RWPE2 (cell line): ENCODE measurements at places on chromosomes 4 and X.
A peak's percentile ranks its signal among the peaks of the same experiment; 100 is the strongest.

DNA sequence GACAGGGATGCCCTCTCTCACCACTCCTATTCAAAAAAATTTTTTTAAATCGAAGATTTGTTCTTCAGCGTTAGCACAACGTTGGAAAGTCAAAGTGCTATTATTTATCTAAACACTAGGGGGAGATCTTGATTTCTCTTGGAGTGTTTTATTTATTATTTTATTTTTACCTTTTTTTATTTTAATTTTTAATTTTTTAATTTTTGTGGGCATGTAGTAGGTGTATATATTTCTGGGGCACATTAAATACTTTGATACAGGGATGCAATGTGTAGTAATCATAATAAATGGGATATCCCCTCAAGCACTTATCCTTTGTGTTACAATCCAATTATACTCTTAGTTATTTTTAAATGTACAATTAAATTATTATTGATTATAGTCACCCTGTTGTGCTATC, 37.4 kb upstream of the SLC10A4 start:
- no peak for DNase-seq

GRCh38 chr4:107647591-107647990, 72.4 kb downstream of the PAPSS1 start:
- DNase-seq: no peak

GRCh38 chr4:5631352-5632065, 76.8 kb downstream of the EVC2 start:
- DNase-seq: no peak

GRCh38 chr4:147633113-147633512, 15.9 kb downstream of the TMEM184C start:
- DNase-seq: no peak

DNA sequence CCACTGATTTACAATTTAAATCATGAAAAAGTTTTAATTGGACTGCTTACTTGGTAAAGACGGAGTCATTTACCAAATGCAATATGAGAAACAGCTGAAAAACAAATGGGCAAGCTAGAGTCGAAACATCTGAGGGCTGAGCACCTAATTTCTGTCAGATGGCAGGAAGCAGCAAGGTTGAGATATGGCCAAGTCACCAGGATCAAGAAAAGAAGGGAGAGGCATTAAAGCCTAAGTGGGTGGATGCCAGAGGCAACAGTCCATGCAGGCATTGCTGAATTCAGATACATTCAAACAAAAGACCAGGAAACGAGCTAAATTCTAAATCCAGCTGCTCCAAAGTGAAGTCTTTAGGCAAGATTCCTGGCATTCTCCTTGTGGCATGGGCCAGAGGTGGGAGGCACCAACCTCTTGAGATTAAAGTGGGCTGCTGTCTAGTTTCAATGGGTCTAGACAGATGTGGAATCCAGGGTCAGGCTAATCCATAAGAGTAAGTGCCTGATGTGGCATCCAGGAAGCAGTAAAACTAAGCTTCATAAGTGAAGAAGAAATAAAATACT, 8.0 kb upstream of the ARSJ start:
- DNase-seq: no peak

DNA sequence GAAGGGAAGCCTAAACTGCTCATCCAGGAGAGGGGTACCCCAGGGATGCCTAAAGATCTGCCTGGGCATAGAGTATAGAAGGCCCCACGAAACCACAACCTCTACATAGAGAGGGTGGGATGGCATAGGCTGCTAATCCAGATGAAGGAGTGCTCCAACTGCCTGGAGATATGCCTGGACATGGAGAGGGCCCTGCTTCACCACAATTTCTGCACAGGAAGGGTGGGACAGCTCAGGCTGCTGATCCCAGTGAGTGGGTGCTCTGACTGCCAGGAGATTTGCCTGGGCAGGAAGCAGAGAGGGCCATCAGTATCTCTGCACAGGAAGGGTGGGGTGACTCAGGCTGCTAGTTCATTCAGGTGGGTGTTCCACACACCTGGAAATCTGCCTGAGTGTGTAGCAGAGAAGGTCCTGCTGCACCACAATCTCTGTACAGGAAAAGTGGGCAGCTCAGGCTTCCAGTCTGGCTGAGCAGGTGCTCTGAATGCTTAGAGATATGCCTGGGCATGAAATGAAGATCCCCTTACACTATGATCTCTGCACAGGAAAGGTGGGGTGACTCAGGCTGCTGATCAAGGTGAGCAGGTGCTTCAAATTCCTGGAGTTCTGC, 61.1 kb downstream of the ZNF518B start:
- DNase-seq: peak; percentile 71

DNA sequence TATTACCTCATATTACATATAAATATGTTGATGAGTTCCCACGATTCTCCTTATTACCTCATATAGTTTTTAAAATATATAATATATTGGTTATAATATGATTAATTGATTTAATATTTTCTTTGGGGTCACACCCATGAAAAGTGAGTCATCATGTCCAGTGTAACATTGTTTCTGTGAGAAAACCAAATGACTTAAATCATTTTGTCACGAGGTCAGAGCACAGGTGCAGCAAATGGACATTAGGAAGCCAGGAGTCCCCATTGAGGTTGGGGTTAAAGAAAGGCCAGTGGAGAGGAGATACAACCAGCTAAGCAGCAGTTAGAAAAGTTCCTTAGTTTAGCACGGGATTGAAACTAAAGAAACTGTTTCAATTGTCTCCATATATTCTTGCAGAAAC, 133.9 kb upstream of the RAPGEF2 start:
- no peak for DNase-seq

GRCh38 chr4:73684097-73684496, 56.3 kb upstream of the CXCL8 start:
- DNase-seq: no peak

GRCh38 chr4:14064984-14065383, 437.5 kb upstream of the BOD1L1 start:
- DNase-seq: no peak

GRCh38 chrX:18075603-18076002, 145.1 kb downstream of the BEND2 start:
- DNase-seq: no peak

GRCh38 chr4:118947095-118947494, 58.4 kb downstream of the SYNPO2 start:
- no peak for DNase-seq

DNA sequence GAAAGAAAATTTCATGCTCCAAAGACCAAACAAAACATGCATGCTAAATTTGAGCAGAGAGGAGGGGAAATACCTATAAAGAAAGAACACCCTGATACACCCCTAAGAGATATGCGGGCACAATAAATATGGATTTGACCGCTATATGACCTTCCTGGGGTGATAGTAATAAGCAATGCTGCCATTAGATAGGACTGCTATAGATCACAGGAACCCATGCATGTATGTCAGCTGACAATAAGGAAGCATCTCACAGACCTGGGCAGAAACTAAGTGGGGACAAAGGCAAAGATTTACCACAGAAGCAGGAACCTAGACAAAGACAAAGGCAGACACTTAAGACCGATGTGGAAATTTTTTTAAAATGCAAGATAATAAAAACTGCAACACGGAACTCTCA, 21.3 kb downstream of the ZNF721 start:
- DNase-seq: no peak

DNA sequence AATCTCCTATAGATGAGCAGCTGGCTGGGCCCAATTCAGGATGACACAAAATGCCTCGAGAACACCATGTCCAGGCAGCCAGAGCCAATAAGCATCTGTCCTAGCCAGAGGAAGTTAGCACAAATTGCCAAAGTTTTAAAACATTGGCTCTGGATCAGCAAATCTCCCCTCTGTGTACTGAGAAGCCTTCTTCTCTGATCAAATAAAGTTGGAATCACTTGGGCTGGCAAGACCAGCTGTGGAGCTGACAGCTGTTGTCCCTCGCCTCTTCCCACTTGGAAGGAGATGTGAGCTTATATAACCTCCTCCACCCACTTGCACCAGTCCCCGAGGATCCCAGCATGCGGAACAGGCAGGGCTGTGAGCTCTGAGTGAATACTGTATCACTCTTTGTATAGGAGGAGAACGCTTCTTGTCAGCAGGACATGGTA, 183.9 kb downstream of the OPHN1 start:
- no peak for DNase-seq

- no peak for DNase-seq
Observed at GRCh38 chr4:4627111-4627510, 85.3 kb upstream of the STX18 start.

DNA sequence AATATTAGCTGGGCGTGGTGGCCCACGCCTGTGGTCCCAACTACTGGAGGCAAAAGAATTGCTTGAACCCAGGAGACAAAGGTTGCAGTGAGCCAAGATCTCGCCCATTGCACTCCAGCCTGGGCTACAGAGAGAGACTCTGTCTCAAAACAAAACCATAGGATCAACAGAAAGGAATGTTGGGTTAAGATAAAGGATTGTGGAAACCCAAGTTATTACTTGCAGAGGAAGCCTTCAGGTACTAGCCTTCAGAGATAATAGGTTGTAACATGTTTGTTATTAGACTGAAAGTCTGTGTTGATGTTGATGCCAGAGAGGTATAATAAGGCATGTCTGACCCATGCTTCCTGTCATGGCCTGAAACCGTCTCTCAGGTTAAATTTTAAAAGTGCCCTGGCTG, 16.9 kb downstream of the SSX5 start:
- no peak for DNase-seq

DNA sequence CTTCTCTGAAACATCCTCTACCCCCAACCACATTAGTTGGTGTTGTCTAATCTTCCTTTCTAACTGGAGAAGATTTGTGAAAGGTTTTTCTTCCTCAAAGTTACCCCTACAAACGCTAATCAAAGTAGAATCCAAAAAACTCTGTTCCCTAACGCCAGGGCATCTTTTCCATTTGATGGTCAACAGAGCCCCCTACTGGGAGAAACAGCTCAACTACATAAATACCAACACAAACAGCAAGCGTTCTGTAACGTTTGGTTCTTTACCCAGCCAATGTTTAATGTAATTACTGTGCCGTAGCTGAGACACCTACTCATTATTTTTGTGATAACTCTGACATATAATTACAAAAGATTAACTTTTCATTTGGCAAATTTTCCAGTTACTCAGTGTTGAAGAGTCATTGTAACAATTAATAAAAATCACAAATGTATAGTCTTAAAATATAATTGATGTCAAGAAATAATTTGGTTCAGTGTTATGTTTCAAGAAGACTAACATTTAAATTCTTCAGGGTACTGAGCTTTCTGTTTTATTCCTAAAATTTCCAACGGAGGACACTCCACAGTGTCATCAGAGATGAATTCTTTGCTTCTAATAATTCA, 94.9 kb upstream of the TBC1D9 start:
- no peak for DNase-seq

- DNase-seq: no peak
Observed at GRCh38 chrX:153153516-153153915, 25.6 kb upstream of the MAGEA1 start.

- no peak for DNase-seq
Observed at GRCh38 chr4:139934708-139935195, 219.2 kb downstream of the MAML3 start.

DNA sequence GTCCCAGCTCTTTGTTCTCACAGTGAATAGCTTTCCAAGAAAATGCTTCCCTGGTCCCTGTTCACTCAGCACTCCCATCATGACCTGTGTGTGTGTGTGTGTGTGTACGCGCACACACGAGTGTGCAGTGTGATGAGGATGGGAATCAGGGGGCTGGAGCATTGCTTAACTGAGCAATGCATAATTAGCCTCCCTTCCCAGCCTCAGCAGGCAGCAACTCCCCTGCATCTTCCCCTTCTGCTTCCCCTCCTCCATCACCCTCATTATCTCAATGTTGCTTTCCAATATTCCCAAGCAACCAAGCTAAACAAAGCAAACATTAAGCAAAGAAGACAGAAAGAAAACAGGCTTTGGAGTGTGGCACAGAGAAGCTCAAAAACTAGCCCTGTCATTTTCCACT, 137.0 kb downstream of the RBM47 start:
- no peak for DNase-seq

GRCh38 chr4:163548481-163549243, 54.2 kb downstream of the TMA16 start:
- DNase-seq: no peak

DNA sequence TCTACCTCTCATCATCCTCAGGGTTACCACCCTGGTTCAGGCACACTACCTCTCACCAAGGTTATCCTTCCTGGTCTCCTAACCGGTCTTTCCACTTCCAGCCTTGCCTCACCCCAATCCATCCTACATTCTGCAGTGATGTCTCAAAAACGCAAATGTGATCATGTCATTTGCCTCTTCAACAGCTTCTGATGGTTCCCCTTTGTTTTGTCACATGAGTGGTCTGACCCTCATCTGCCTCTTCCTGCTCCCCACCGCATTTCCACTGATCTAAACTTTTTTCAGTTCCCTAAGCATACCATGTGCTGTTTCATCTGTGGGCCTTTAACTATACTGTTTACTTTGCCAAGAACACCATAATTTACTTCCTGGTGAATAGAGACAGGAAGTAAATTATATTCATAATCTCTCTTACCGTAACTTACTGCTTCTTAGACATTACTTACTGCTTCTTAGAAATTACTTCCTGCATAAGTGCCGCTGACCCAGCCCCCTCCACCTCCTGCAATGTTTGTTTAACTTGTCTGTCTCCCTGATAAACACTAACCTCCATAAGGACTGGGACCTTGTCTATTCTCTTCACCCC, 27.1 kb upstream of the NSUN7 start:
- DNase-seq: no peak

- DNase-seq: no peak
Observed at GRCh38 chr4:38669208-38669607, 5.2 kb downstream of the KLF3 start.

DNA sequence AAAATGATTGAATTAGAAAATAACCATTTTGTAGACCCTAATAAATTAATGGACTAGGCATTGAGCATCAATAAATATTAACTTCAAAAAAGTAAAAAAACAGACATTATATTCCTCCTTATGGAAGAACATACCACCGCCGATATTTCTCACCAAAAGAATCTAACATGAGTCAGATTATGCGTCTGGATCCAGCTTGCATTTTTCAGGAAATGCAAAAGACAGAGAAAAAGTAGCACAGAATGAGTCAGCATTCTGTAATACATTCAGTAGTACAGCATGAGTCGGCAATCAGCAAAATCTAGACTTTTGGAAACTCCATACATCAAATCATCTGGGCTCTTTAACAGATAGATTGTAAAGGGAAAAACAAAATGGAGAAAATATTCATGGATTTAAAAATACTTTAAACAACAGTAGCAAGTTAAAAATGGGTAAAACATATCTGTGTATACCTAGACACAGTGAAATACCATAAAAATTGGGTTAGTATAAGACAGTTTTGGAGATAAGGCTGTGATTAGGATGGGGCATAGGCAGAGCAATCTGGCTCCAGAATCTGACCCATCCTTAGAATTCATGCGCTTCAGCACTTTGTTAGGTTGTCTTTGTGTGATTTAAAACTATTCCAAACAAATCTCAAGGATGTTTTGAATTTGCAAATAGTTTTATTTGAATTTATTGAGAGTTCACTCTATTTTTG, 633.0 kb upstream of the FAM241A start:
- DNase-seq: no peak
